ENCODE measurements at places on chromosomes 11 and 22.

GRCh38 chr11:35362521-35362980 is 56.8 kb downstream of the SLC1A2 start:
- DNase-seq: peak; percentile 72

- no peak for DNase-seq
Observed at GRCh38 chr11:14503023-14503422, 3.4 kb upstream of the COPB1 start.

- DNase-seq: no peak
Observed at GRCh38 chr11:72687326-72687725, 13.1 kb upstream of the PDE2A start.

DNA sequence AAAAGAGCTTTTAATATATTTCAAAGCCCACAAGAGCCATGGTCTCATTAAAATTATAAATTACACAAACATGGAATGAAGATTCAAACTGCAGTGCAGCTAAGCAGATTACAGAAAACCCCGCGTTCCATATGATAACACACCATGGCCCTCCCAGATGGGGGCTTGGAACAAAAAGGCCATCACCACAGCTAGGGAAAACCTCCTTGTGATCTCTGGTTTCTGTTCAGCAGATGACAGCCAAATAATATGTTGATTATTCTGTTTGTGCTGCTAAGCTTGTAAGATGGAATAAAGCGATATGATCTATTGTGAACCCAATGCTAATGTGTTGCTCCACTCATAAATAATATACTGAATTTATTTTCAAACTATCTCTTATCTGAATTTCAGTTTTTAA is 28.5 kb downstream of the IMMP1L start:
- DNase-seq: no peak

- no peak for DNase-seq
Observed at GRCh38 chr11:18727479-18728236, 1.7 kb upstream of the IGSF22 start.

DNA sequence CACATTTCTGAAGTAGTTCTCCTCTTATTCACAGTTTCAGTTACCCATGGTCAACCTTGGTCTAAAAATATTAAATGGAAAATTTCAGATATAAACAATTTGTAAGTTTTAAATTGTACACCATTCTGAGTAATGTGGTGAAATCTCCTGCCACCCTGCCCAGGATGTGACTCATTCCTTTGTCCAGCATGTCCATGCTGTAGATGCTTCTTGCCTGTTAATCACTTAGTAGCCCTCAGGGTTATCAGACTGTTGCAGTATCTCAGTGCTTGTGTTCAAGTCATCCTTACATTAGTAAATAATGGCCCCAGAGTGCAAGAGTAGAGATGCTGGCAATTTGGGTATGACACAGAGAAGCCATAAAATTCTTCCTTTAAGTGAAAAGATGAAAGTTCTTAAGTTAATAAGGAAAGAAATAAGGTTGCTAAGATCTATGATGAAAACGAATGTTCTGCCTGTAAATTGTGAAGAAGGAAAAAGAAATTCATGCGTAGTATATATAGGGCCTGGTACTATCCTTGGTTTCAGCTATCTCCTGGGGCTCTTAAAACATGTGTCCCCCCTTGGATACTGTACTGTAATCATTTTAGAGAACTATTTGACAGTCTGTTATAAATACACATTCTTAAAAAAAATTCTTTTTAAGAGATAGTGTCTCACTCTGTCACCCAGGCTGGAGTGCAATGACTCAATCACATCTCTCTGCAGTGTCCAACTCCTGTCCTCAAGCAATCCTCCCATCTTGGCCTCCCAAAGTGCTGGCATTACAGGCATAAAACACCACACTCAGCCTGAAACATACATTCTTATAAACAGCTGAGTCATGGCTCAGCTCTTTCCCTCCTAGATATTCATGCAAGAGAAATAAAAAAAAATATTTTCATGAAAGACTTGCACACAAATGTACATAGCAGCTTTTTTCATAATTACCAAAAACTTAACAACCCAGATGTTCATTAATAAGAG is 31.3 kb downstream of the MTNR1B start:
- peak; percentile 83 for DNase-seq

Measured in fibroblast of the conjunctiva (primary cell).